ENCODE measurements at places on chromosomes 7 and 10.
A peak's percentile ranks its signal among the peaks of the same experiment; 100 is the strongest.

DNA sequence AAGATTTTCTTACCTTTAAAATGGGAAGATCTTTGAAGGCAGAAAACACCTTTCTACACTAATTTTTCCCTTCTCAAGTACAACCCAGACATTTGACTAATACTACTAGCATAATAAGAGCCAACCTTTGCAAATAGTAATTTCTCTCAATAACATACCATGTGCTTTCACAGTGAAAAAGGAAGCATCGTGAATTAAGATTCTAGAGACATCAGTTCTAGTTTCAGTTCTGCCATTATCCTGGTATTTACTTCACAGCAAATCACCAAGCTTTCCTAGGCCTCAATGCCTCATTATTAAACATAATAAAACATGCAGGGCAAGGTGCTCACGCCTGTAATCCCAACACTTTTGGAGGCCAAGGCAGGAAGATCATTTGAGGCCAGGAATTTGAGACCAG, 24.9 kb downstream of the GSAP start:
- no peak for DNase-seq

DNA sequence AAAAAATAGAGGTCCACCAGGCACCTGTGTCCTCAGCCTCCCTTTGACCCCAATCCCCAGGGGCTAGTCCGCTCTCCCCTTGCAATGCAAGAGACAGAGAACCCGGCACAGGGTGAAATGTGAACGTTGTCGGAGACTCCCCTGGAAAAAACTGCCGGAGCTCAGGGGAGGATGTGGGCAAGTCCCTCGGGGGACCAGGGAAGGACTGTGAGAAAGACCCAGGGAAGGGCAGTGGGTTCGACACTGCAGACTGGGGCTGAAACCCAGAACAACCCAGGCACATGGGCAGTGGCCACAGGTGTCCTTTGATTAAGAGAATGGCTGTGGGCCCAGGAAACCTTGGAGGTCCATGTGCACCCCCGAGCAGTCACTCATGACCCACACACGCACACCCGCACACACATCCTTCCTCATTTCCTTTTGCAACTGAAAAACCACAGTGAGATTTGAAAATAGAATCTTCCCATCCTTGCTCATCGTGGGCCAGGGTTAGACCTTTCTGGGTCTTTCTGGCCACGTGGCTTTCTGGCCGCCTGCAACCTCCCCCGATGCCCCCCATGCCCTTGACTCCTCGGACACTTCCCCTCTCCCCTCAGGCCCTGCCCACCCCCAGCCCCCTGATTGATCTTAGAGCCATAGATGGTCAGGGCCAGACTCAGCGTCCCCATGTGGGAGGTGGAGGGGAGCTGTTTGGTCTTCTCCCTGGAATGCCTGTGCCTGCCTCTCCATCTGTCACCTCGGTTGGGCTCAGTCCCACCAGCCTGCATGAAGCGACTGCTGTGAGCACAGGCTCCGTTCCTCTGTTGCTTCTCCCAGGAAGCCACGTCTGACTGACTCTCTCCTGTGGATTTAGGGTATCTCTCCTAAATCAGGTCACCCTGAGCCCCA, 7.9 kb downstream of the LAT2 start:
- peak; percentile 32 for DNase-seq

- DNase-seq = no peak
Observed at GRCh38 chr10:90148116-90148855, 446.9 kb downstream of the KIF20B start.

- no peak for DNase-seq
Observed at GRCh38 chr7:22329816-22330524, 27.0 kb downstream of the RAPGEF5 start.

DNA sequence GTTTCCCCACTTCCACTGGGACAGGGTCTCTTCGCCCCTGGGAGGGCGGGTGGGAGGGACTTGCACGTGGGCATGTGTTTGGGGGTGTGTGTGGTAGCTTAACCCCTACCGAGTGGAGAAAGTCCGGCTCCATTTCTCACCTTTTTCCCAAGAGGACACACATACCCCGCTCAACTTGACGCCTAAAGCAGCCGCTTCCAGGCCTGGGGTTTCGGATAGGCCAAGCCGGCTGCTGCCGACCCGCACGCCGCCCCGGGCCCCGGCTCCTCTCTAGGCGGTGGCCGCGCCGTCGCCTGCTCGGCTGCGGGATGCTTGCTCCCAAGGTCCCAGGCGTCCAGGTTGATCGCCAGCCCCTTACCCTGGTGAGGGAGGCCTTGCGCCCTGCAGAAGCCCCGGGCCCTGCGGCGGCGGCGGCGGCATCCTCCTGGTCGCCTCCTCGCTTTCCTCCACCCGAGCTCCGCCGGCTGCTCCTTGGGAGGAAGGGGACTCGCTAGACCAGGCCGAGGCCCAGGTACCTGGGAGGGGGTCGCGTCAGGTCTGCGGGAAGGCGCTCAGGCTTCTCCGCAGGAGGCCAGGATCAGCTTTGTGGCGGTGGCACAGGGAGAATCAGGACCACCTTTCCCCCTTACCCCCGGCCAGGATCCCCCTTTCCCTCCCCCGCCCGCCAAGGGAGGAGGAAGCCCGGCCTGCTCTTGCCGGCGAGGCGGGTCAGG, 3.2 kb upstream of the GATA3 start:
- no peak for DNase-seq

- peak; percentile 62 for DNase-seq
Observed at GRCh38 chr7:16644636-16645592, 640 bp downstream of the ANKMY2 start.

DNA sequence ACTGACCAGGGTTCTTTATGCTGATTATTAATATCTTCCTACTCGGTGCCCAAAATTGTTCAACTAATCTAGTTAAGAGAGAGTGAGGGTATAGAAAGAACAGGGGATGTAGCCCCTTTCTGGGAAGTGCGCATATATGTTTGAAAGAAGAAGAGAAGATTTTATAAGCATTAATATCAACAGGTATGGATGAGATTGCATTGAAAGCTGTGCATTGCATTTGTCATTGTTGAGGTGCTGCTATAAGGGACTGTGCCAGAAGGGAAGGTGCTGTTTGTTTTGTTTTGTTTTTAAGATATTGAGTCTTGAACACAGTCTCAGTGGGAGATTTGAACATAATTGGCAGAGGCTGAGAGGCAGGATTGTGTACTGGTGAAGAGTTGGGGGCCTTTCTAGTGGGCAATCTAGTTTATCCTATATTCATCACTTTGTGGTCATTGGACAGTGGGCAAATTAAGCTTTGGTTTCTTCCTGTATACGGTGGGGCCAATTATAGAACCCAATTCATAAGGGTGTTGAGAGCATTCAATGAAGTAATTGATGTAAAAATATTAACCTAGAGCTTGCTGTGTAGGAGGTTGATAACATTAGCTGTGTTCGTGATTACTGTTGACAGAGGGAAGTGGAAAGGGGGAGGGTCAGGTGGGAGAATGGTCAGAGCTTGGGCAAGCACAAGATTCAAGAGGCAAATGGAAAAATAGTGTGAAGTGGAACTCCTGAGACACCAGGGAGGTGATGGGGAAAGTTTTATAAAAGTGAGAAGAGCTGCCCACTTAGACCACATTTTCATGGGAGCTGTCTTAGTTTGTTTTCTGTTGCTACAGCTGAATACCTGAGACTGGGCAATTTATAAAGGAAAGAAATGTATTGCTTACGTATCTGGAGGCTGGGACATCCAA, 19.9 kb upstream of the PCGF5 start:
- no peak for DNase-seq

DNA sequence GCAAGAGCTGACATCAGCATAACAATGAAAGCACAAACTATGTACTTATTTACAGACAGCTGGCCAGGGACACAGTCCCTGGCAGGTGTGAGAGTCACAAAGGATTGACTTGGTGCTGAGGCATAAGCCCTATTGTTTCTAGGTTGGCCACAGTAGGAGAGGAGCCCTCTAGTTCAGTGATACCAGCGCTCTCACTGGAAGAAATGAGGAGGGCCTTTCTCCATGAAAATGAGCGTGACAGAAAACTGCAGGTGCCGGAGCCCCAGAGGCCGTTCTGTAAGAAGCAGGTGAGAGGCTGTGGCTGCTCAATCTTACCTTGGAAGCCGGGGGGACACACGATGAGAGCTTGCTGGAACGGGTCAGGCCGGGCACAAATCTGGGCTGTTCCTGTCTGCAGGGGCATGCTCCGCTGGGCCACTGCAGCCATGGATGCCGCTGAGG, 90.5 kb downstream of the CLEC2L start:
- DNase-seq = no peak

DNA sequence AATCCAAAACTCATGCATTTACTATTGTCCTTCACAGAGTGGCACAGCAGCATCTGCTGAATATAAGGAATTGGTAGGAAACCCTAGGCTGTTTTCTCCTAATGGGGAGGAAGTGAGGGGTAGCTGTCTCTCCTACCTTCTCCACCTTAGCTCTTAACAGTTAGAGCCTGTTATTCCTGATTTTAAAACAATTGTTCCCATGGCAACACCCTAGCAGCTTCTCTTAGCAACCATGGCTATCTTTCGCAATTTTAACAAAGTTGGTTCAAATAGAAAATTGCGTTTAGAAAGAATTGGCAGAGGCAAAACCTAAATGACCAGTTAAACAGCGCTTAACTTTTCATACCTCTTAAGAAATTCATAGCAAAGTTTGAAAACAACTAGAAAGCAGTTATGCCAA, 603.4 kb upstream of the AUTS2 start:
- DNase-seq = no peak

- DNase-seq = no peak
Observed at GRCh38 chr7:90384433-90384832, 18.8 kb upstream of the CLDN12 start.

- DNase-seq = no peak
Observed at GRCh38 chr10:93799155-93799708, 41.5 kb downstream of the LGI1 start.

DNA sequence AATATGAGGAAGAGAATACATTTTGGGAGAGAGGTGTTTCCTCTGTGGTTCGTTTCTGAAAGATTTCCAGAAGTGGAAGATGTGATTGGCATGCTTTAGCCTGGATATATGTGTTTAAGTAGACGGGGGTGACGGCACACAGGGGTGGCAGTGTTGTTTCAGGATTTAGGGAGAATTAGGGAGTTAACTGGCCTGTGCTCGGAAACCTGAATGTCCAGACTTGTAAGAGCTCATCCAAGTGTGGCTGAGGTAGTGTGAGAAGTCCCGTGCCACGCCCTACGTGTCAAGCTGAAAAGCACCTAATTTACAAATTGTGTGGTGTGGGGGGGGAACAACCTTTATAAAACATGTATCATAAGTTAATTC, 1.1 kb downstream of the RALA start:
- no peak for DNase-seq

DNA sequence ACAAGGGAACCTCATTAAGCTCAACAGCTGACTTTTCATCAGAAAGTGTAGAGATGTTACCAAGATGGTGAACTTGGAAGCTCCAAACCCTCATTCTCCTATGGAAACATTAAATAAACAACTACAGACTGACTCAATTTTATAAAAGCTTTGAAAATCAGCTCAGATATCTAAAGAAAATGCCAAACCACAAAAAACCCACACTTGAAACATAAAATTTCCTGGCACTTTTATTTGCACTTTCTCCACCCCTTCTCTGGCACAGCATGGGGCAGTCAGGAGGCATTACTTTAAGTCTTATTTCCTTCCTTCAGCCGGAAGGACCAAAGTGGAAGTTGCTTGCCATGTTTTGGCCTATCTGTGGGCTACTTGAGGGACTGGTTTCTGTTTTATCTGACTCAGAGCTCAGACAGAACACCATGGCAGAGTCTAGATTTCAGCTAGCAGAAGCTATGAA, 114.7 kb downstream of the ODAD2 start:
- no peak for DNase-seq

GRCh38 chr7:121604627-121605316, 208.7 kb upstream of the FAM3C start:
- no peak for DNase-seq

DNA sequence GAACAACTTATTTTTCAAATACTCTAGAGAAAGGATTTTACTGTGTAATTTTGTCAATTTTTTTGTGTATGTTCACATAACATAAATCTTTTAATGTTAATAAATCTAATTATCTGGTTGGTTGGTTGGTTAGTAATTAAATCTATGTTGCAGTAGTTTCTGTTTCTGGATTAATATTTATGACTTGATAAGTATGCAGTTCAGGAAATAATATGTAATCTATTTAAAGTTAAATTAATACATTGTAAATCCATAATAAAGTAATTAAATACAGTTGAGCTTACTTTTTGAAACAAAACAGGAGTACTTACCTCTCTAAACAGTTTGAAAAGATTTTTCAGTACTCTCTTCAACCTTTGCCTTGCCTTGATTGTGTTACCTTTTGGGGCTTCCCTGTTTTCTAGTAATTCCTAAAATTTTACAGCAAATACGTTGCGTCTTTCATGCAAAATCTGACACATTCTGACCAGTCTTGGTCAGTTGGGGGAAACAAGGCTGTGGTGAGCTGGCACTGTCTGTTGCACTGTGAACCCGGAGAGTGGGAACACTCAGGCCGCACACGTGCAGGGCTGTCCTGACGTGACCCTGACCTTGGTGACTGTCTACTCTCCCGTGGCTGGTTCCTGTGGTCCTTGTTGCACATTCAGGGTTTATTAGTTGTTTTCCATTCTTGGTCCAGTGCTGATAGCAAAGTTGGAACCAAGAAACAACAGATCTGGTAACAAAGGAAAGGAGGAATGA, 45.6 kb upstream of the FGL2 start:
- no peak for DNase-seq

GRCh38 chr7:47337531-47337930, 244.4 kb downstream of the TNS3 start:
- DNase-seq = no peak

GRCh38 chr7:27143023-27143949, at the start of gene HOXA5:
Gene HOXA5, minus strand, starts transcription at chr7:27143681. Its CDS starts 74 bp downstream, at chr7:27143607.
- DNase-seq = no peak

GRCh38 chr10:95266674-95267095, 24.1 kb downstream of the PDLIM1 start:
- DNase-seq = no peak

GRCh38 chr7:16079723-16080122, 341.6 kb downstream of the CRPPA start:
- no peak for DNase-seq

DNA sequence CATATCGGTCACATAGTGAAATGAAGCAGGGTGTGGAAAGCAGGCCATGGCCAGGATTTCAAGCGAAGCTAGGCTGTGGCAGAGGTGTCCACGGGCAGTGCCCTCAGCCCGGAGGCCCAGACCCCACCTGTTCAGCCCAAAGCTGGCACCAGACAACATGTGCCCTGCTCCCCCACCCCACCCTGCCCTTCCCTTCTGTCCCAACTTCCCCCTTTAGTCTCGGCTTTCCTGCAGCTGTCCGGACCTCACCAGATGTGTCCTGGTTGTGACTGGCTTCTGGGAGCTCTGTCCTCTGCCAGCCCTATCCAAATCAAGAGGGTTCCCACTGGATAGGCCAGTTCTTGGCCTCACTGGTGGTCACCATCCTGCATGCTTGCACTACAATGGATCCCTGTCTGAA, 37.3 kb downstream of the ADAM12 start:
- no peak for DNase-seq
